Endothelial cell of umbilical vein (primary cell): ENCODE measurements at places on chromosomes 11 and 22. TPM values are rescaled to one million over a fixed set of nuclear protein-coding genes. Genes with fewer than 3 reads are reported as not detected.

Gene HSPA8
- total RNA-seq: 1,573 and 1,728 TPM in 2 replicates

Gene PKP3
- total RNA-seq: 0.27 and 0.30 TPM in 2 replicates

Gene SYTL2
- 2.4 and 3.5 TPM in 2 replicates for total RNA-seq

Gene MS4A7
- total RNA-seq: not detected in 2 replicates

Gene OR52I1
- not detected in 2 replicates for total RNA-seq

Gene LRRC56
- total RNA-seq: 0.55 and 0.90 TPM in 2 replicates

Gene OR10A2
- not detected in 2 replicates for total RNA-seq

Gene JAML
- 0.35 and 0.39 TPM in 2 replicates for total RNA-seq

Gene MISFA
- 2.8 and 3.6 TPM in 2 replicates for total RNA-seq

Gene MIAT
- total RNA-seq: 0.53 and 0.80 TPM in 2 replicates

Gene BATF2
- total RNA-seq: 0.75 and 0.81 TPM in 2 replicates

Gene DERL3
- 2.4 and 3.4 TPM in 2 replicates for total RNA-seq

Gene ZNF214
- total RNA-seq: 1.7 and 2.5 TPM in 2 replicates

Gene ANKRD49
- 7.6 and 8.0 TPM in 2 replicates for total RNA-seq

Gene BIRC3
- 0.60 and 1.4 TPM in 2 replicates for total RNA-seq

Gene OR2D2
- 0.31 and 1.2 TPM in 2 replicates for total RNA-seq

Gene IFITM10
- 0.62 and 0.66 TPM in 2 replicates for total RNA-seq

Gene TECTA
- total RNA-seq: 0.28 and 0.44 TPM in 2 replicates

Gene MUC2
- not detected in 2 replicates for total RNA-seq

Gene ALX4
- total RNA-seq: not detected in 2 replicates

Gene CEP126
- 5.8 and 9.1 TPM in 2 replicates for total RNA-seq

Gene PRODH
- total RNA-seq: not detected in 2 replicates

Gene ZBED5
- total RNA-seq: 35.7 and 41.2 TPM in 2 replicates

Gene DGAT2
- total RNA-seq: 0.55 TPM in 2 replicates

Gene CCDC81
- 0.55 and 1.1 TPM in 2 replicates for total RNA-seq

Gene GRIK4
- total RNA-seq: 0.74 and 1.6 TPM in 2 replicates

Gene TMEM45B
- total RNA-seq: not detected in 2 replicates

Gene OR4D5
- total RNA-seq: not detected in 2 replicates

Gene JHY
- total RNA-seq: 3.9 and 4.6 TPM in 2 replicates

Gene OTOG
- total RNA-seq: not detected in 2 replicates

Gene KCTD21
- total RNA-seq: 8.5 and 9.5 TPM in 2 replicates

Gene NELL1
- not detected in 2 replicates for total RNA-seq

Gene LINC01488
- not detected in 2 replicates for total RNA-seq

Gene PCNX3
- 53.8 and 53.9 TPM in 2 replicates for total RNA-seq

Gene FAM89B
- total RNA-seq: 63.1 and 63.8 TPM in 2 replicates

Gene RFPL2
- total RNA-seq: not detected in 2 replicates

Gene PPP2R5B
- total RNA-seq: 17.8 and 21.5 TPM in 2 replicates

Gene KRTAP5-10
- not detected in 2 replicates for total RNA-seq

Gene C11orf16
- total RNA-seq: not detected in 2 replicates

Gene FAM83F
- total RNA-seq: not detected in 2 replicates

Gene CRYBB2
- total RNA-seq: 1.4 TPM in 1 of 2 replicates, not detected in the other

Gene HSPB2
- not detected in 2 replicates for total RNA-seq

Gene TYMP
- 2.1 and 2.4 TPM in 2 replicates for total RNA-seq

Gene TIMP3
- 2.0 and 8.7 TPM in 2 replicates for total RNA-seq

Gene AGBL2
- 0.86 TPM in 1 of 2 replicates, not detected in the other for total RNA-seq

Gene PANX2
- 5.1 and 5.2 TPM in 2 replicates for total RNA-seq

Gene GUCY1A2
- 0.02 and 0.12 TPM in 2 replicates for total RNA-seq

Gene LRRN4CL
- 0.20 and 0.37 TPM in 2 replicates for total RNA-seq

Gene GRIA4
- not detected in 2 replicates for total RNA-seq

Gene APOA4
- total RNA-seq: not detected in 2 replicates

Gene SORL1
- 0.16 and 0.31 TPM in 2 replicates for total RNA-seq

Gene MYRF
- total RNA-seq: 0.82 and 1.8 TPM in 2 replicates
